ENCODE measurements at places on chromosomes 4 and X.

DNA sequence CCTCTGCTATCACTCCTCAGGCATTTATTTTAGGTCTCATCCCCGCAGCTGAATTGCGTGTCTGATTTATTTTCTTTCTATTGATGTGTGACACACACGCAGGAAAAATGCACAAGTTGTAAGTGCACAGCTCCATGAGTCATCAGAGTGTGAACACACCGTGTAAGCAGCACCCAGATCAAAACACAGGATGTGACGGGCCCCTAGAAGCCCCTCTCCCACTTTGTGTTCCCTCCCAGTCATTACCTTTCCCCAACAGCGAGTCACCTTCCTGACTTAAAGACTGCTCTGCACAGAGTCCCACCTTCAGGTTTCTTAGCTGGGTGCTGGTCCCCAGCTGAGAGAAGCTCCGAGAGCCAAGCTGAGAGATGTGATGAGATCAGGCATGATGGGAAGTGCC is 436.7 kb downstream of the MID1IP1 start:
- DNase-seq = no peak

GRCh38 chr4:95742179-95742578 is 97.7 kb upstream of the PDHA2 start:
- no peak for DNase-seq

- DNase-seq = no peak
Observed at GRCh38 chr4:156953951-156954350, 17.6 kb downstream of the PDGFC start.

DNA sequence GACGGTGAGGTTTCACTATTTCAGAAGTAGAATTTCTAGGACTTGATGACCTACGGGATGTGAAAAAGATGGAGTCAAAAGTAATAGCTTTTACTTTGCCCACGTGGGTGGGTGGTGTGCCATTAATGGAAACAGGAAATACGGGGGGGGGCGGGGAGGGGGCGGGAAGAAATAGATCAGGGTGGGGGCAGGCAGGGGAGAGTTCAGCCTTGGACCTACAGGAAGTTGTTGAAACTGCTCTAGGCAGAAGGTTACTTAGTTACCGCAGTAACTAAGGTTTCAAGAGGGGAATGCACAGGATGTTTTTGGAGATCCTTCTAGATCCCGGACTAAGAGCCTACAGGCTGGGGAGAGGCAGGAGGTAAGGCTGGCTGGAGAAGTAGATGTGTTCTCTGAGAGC is 3.6 kb upstream of the FHL1 start:
- no peak for DNase-seq

DNA sequence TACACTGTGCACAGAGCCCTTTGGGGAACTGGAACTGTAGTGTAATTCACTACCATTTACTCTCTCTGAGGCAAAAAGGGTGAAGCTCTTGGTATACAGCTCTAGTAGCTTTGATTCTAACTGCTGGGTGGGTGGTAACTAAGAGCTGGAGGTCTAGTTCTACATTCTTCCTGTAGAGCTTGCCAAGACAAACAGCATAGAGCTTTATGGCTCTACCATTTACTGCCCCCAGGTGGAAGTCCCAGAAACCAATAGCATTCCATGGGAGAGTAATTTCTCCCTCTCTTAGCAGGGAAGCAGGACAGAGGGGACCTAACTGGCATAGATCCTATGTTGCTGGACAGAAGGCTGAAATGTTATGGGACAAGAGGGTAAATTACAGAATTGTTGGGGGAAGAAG is 26.7 kb downstream of the HDAC8 start:
- no peak for DNase-seq

GRCh38 chr4:67719953-67720617 is 19.1 kb upstream of the UBA6 start:
- DNase-seq = no peak

- DNase-seq = no peak
Observed at GRCh38 chrX:7117587-7117986, 29.9 kb upstream of the STS start.

- no peak for DNase-seq
Observed at GRCh38 chr4:118774321-118774720, 61.6 kb downstream of the SEC24D start.

DNA sequence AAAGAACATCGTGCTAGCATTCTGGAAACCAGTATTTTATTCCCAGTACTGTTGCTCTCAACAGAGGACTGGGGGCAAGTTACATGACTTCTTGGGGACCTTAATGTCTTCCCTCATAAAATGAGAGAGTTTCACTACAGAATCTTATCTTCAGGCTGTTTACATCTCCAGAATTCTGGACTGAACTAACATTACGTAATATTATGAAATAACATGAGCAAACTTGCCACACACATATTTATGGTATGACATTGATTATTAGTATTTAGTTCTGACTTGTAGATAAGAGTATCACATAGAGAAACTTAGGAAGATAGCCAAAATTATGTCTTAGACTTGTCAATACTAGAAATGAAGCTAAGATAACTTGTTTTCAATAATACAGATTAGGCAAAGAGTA is 68.0 kb downstream of the NFKB1 start:
- DNase-seq = no peak

GRCh38 chr4:120777459-120777858 is 145.1 kb downstream of the PRDM5 start:
- no peak for DNase-seq

DNA sequence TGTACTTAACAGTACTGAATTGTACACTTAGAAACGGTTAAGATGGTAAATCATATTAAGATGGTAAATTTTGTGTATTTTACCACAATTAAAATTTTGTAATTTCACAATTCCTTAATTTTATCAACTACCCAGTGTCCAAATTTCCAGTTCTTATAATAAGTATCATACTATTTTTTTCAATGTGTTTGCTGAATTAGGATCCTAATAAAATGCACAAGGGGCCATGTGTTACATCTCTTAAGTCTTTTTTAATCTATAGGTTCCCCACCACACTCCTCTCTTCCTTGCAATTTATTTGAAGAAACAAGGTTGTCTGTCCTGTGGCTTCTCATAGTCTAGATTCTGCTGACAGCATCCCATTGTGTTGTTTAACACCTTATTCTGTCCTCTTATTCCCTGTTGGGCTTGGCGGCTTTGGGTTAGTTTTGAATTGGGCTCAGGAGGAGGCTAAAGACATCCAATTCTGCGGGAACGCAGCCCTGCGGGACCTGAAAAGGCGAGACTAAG is 533 bp upstream of the SYAP1 start:
- DNase-seq = no peak

- DNase-seq = no peak
Observed at GRCh38 chr4:113057891-113058290, 8.4 kb downstream of the ANK2 start.

GRCh38 chrX:32825009-32825408 is 386.3 kb downstream of the DMD start:
- DNase-seq = no peak

Data from left cardiac atrium (tissue), 4 donors.